DMS153 (cell line): ENCODE measurements at places on chromosomes 2 and 18.

- DNase-seq, result no peak
Measured at GRCh38 chr2:177675825-177676224, 283.3 kb downstream of the AGPS start.

DNA sequence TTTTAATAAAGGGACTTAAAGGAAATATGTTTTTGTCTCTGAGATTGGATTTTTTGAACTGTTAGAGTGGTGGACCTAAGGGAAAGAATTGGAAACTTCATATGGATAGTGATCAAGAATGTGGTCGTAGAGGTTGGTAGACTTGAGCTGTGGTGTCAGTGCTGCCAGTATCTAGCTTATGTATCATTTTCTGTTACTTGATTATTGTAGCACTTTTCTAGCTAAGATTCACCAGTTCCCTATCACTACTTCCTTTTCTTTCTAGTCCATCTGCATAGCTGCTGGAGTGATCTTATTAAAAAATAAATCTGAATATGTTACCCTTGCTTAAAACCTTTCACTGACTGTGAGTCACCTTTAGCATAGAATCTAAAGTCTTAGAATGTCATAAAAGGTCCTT is 6.0 kb downstream of the ACVR2A start:
- no peak for DNase-seq

GRCh38 chr2:236536727-236537398 is 32.8 kb upstream of the ACKR3 start:
- DNase-seq, result no peak

DNA sequence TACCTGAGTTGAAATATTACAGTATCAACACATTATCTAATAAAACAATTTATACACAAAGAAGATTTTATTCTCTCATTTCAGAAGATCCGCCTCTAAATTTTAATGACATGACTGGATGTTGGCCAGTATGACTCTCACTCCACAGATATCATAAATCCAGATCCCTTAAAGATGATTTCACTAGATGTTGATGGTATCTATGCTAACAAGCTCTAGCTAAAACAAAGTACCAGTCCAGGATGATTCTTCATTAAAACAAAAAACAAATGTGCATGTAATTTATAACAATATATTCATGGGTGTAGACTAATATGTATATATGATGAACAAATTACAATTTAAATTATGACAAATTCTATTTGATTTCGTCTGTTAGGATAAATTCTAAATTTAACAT is 708.4 kb downstream of the SATB2 start:
- DNase-seq, result no peak

- no peak for DNase-seq
Measured at GRCh38 chr2:218063896-218064295, 5.2 kb upstream of the RUFY4 start.

DNA sequence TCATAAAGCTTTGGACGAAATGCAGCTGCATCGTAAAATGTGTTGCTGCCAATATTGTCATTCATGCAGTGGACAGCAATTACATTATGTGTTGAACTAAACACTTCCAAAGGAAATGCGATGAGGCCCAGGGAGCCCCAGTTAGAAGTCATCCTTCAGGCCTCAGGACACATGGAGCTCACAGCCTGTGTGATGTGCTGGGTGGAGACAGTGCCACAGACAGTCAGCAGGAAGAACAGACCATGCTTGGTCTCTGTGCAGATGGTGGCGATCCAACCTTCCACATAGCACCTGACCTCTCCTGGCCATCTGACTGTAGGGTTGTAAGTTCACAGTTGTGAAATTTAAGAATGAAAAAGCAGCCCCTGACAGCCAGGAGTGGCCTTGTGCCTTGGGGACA is 118.3 kb upstream of the ALKAL2 start:
- DNase-seq, result no peak

GRCh38 chr2:127043367-127044164 is 63.4 kb downstream of the BIN1 start:
- no peak for DNase-seq
